ENCODE measurements at places on chromosomes 2 and 18.

- DNase-seq, result no peak
Observed at GRCh38 chr2:215019085-215019484, 119.3 kb downstream of the ABCA12 start.

DNA sequence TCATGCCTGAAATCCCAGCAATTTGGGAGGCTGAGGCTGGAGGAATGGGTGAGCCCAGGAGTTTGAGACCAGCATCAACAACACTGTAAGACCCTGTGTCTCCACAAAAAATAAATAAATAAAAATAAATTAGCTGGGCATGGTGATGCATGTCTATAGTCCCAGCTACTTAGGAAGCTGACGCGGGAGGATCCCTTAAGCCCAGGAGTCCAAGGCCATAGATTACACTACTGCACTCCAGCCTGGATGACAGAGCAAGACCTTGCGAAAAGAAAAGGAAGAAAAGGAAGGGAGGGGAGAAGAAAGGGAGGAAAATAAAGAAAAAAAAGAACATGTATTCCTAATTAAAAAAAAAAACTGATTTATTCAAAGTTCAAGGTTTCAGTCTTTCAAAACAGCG is 78.2 kb downstream of the TRIP12 start:
- DNase-seq, result no peak

GRCh38 chr18:59902131-59902992 is 2.6 kb downstream of the PMAIP1 start:
- no peak for DNase-seq

DNA sequence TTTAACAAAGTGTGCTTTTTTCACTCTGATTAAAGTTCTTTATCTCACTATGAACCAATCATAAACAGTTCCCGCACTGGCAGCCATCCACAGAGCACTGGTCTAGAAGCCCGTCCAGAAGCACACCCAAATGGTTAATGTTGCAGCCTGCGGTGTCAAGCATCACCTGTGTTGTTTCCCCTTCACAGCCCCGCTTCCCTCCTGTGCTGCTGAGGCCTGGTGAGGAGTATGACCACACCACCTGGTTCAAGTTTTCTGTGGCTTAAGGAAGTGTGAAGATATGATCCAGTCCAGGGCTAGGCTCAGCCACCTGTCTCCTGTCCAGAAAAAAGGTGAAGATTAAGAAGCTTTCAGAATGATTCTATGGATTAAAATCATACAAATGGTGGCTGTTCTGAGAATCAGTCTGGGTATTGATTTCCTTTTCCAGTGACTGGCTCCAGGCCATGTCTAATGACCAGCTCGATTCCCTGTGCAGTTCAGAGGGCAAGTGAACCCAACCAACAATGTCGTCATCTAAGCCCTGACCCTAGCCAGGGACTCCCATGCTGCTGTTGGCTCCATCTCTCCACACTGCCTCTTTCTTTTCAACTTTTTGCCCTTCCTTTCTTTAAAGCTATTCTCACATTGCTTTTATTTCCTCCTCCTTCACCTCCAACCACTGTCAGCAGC is 17.7 kb downstream of the SRSF7 start:
- no peak for DNase-seq

DNA sequence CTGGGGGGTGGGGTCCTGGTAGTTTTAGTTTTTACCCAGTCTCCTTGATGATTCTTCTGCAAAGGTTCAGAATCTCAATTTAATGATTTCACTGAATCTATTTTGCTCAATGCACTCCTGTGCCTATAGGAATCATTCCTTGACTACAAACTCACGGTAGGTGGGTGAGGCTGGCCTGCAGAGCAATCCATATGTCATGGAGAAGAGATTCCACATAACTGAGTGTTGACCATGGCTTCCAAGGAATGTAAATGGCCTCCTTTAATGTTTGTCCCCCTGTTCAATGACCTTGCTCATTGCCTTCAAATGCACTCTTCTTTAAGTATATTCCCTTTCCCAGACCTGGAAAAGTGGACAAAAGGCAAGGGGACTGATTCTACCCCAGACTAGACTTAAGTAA is 12.5 kb downstream of the FAP start:
- DNase-seq, result no peak

GRCh38 chr18:25736516-25736915 is 353.9 kb downstream of the SS18 start:
- DNase-seq, result no peak

DNA sequence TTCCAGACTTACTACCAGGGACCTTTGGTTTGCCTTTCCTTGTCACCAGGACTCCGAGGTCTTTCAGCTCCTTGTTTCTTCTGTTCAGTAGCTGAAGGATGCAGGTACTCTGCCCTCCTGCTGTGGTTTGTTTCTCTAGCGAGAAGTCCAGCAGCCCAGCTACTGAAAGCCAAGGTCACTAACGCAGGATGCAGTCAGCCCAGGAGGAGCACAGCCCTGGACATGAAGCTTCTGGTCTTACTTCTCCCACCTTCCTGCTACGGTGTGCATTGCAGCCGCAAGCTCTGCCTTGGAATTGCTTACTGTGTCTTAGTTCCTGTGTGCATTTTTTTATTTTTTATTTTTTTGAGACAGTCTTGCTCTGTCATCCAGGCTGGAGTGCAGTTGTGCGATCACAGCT is 62.4 kb downstream of the DGKD start:
- DNase-seq, result no peak

DNA sequence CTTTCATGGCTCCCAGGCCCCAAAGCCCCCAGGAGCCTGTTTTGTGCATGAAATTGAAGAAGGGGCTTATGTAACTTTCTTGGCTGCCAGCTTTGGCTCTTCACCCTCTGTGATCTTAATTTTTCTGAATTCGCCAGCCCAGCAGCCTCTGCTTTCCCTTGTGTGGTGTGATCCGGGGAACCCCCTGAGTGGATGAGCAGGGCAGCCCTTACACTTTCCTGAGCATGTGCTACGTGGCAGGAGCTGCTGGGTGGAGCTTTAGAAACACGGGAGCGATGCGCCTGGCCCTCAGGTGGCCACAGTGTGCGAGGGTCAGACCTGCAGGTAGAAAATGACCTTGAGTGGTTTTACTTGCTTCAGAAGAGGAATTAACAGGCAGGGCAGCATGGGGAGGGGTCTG is 76.4 kb upstream of the MCFD2 start:
- DNase-seq, result no peak

GRCh38 chr2:12778369-12778768 is 61.6 kb downstream of the TRIB2 start:
- peak; percentile 30 for DNase-seq

DNA sequence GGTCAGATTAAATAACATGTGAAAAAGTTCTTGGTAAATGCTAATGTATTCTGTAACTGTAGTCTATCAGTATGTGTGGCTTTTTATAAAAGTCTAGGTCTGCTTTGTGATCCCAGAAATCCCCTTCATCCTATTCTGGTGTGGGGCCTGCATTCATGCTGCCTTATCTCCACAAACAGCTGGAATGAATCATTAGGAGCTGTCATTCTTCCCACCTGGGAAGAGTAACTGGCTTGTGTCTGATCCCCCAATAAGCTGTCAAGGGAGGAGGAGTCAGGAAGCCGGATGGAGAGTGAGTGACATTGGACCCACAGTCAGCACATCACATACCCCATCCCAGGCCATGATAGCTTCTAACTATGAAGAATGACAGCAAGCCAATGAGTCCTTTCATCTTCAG is 81.1 kb upstream of the EPHA4 start:
- DNase-seq, result no peak

DNA sequence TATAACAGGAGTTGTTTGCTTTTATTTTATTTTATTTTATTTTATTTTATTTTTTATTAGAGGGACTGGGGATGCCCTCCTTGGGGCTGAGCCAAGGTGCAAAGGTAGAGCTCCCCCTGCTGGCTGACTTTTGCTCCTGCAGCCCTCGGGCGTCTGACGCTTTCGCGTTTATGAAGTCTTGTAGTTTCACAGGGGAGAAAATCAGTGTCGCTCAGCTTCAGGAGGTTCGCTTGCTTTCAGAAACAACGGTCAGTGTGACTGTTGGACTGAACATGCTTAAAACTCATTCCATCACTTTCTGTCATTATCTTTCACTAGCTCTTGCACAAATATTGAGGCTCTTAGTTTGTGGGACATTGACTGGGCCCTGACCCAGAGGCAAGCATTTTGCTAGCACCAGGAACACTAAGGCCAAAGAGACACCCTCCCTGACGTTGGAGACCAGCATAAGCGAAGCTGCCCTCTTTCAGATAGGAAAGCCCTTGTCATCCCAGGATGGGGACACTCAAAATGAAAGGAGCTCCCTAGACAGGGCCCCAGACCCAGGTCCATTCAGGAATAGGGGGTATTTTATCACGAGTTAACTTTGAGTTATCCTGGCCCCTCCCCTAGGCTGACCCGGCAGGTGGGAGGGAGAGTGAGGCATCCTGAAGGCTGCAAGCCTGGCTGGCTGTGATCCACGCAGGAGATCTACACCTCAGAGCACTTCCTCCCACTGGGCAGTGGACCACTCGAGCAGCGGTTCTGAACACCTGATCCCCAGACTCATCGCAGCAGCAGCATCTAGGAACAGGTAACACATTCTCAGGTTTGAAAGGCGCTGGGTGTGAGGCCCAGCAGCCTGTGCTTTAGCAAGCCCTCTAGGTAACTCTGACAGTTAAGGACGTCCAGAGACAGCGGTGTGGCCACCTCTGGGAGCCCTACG is 34.4 kb downstream of the LGALSL start:
- no peak for DNase-seq

GRCh38 chr2:88253997-88254396 is 83.9 kb downstream of the THNSL2 start:
- no peak for DNase-seq

DNA sequence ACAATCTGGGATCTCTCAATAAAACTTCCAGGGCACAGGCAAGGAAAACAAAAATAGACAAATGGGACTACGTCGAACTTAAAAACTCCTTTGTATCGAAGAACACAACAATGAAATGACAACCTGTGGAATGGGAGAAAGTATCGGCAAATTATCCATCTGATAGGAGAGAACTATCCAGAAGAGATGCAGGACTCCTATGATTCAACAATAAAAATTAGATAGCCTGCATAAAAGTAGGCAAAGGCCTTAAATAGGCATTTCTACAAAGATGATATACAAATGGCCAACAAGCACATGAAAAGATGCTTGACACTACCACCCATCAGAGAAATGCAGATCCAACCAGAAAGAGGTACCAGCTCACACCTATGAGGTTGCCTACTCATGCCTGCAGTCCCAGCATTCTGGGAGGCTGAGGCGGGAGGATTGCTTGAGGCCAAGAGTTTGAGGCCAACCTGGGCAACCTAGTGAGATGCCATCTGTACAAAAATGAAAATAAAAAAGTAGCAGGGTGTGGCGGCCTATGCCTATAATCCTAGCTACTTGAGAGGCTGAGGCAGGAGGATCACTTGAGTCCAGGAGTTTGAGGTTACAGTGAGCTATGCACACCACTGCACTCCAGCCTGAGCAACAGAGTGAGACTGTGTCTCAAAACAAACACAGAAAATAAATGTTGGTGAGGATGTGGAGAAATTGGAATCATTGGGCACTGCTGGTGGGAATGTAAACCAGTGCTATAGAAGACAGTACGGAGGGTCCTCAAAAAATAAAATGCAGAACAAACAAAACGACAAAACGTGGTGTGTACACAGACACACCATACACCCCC is 21.6 kb downstream of the TWIST2 start:
- DNase-seq, result no peak

- no peak for DNase-seq
Observed at GRCh38 chr18:23311351-23312121, 141.6 kb upstream of the RIOK3 start.

DNA sequence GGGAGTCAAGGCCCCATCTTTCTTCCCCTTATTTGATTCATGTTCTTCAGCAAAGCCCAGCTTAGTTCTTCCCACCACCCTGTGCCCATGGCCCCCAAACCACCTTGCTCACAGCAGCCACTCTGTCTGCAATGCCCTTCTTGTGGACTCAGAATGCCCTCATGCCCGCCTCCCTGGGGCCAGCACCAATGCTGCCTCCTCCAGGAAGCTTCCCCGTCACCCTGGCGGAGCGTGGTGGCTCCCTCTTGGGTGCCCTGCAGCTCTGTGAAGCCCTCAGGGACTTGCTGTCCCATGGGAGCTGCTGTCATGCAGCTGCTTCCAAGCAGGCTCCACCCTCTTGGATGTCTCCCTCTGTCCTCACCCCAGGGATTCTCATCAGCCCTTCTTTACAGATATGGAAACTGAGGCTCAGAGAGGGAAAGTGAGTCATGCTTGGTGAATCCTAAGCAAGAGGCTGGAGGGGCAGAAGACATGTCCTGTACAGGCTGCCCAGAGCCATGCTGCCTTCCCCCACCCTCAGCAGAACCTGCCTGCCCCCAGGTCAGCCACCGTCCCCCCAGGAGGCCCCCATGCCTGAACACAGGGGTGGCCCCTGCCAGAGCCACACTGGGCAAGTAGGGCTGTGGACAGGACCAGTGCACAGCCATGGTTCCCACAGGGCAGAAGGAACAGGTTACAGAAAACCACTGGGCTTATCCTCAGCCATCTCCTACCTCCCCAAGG is 11.8 kb upstream of the DUSP2 start:
- DNase-seq, result no peak

- no peak for DNase-seq
Observed at GRCh38 chr2:119389615-119390306, 23.0 kb downstream of the DBI start.

DNA sequence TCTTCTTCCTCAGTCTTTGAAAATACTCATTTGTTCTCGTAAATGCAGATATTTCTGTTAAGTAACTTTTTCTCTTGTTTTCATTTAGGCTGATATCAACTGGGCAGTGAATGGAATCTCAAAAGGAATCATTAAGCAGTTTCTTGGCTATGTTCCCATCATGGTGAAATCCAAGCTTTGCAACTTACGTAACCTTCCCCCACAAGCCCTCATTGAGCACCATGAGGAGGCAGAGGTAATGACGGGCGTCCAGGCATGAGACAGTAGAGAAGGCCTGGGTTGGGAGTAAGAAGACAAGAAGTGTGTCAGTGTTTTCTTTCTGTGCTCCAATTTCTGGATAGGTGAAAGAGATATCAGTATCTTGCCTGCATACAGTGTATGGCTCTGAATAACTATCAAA is 5.1 kb downstream of the POLR1B start:
- DNase-seq, result no peak

GRCh38 chr2:21821672-21822227 is 698.0 kb downstream of the TDRD15 start:
- DNase-seq, result no peak

DNA sequence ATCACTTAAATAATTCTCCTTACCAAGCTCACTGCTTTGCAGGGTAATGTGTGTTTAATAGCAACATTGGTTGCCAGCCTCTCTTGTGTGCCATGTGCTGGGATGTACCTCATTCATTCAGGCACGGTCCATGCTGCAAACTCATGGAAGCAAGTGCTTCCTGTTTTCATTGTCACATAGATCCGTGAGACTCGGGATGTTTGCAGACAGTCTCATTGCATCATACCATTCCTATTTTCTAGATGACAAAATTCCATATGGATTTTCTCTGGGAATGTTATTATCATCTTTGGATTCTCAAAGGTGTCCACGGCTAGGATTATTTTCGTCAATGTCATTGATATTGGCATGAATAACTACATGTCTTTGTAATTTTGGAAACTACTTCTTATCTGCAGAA is 60.0 kb upstream of the HDAC4 start:
- no peak for DNase-seq

DNA sequence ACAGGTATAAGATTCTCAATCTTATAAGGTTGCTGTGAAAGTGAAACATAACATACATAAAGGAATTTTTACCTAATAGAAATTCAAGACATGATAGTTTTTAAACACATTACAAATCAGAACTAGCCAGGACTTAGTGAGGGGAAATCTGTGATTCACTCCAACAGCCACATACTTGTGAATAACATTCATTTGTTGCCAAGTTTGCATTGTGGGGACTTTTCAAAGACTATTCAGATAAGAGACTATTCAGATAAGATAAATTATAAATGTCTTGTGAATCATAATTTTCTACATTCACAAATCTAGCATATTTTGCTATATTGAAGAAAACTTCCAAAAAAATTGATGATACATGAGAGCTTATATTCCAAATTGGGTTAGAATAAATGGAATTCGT is 345.3 kb upstream of the CDH20 start:
- DNase-seq, result no peak
